ENCODE measurements at places on chromosomes 4 and X. TPM values are rescaled to one million over a fixed set of nuclear protein-coding genes. Genes with fewer than 3 reads are reported as not detected.

ARHGEF38 gene
- total RNA-seq = 55.0 TPM

STX18 gene
- 22.7 TPM for total RNA-seq

NCAPG gene
- total RNA-seq = 6.0 TPM

- H3K27ac ChIP-seq = no peak overlapping the region
- no peaks in the 10 kb centered on the region for H3K4me1 ChIP-seq
- no peaks in the 10 kb centered on the region for H3K36me3 ChIP-seq
- no peak for DNase-seq
Observed at GRCh38 chr4:77263247-77263646, 106.2 kb downstream of the CCNG2 start.

GRCh38 chrX:68646421-68646820, 1.0 kb upstream of the STARD8 start:
- no peak overlapping the region for H3K27ac ChIP-seq
- no peak overlapping the region for H3K4me3 ChIP-seq
- H3K36me3 ChIP-seq = no peaks in the 10 kb centered on the region

DNA sequence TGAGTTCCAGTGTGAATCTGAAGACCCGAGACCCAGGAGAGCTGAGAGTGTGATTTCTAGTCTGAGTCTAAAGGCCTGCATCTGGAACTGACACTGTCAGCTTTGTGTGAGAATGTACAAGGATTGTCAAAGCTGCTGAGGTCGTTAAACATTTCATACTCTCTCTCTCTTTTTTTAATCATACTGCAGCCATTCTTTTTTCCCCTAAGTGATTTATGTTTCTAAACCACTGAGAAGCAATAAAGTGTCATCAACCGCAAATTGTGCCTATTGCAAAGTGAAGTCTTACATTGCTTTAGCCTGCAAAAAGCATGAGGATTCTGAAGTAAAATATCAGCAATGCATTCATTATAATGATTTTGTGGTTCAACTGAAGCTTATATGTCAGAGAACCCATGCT, 106.0 kb downstream of the ASMT start:
- H3K36me3 ChIP-seq = no peaks in the 10 kb centered on the region
- DNase-seq = no peak
- no peak overlapping the region for H3K4me3 ChIP-seq
- H3K4me1 ChIP-seq = no peaks in the 10 kb centered on the region
- H3K27me3 ChIP-seq = no peaks in the 10 kb centered on the region

DNA sequence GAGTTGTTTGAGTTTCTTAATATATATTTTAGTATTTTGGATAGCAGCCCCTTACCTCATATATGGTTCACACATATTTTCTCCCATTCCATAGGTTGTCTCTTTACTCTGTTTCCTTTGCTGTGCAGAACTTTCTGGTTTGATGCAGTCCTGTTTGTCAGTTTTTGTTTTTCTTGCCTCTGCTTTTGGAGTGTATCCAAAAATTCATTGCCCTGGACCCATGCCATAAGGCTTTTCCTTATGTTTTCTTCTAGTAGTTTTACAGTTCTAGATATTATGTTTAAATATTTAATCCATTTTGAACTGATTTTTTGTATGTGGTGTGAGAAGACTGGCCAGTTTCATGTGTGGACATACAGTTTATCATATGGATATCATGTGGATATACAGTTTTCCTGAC, 58.5 kb upstream of the NUDT6 start:
- no peaks in the 10 kb centered on the region for H3K4me1 ChIP-seq
- H3K36me3 ChIP-seq = peaks cover 25% of the 10 kb centered on the region
- DNase-seq = peak; percentile 24
- no peak overlapping the region for H3K4me3 ChIP-seq

- H3K27ac ChIP-seq = no peak overlapping the region
- H3K4me1 ChIP-seq = no peaks in the 10 kb centered on the region
- no peaks in the 10 kb centered on the region for H3K36me3 ChIP-seq
- no peak overlapping the region for H3K4me3 ChIP-seq
- no peaks in the 10 kb centered on the region for H3K27me3 ChIP-seq
Observed at GRCh38 chr4:89586318-89586717, 250.6 kb downstream of the SNCA start.

DNA sequence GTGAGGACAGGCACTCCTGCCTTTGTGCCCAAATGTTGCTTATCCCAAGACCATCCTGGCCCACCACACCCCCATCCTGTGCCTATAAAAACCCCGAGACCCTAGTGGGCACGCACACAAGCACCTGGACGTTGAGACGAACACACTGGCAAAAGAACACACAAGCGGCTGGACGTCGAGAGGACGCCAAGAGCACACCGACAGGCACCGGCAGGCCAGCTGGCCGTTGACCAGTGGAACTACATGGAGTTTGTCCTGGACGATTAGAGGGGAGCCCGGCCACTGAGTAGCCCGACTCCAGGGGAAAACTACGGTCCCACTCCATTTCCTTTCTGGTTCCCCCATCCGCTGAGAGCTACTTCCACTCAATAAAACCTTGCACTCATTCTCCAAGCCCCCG, 301.7 kb downstream of the PCDH10 start:
- no peaks in the 10 kb centered on the region for H3K4me1 ChIP-seq
- no peak overlapping the region for H3K4me3 ChIP-seq

DNA sequence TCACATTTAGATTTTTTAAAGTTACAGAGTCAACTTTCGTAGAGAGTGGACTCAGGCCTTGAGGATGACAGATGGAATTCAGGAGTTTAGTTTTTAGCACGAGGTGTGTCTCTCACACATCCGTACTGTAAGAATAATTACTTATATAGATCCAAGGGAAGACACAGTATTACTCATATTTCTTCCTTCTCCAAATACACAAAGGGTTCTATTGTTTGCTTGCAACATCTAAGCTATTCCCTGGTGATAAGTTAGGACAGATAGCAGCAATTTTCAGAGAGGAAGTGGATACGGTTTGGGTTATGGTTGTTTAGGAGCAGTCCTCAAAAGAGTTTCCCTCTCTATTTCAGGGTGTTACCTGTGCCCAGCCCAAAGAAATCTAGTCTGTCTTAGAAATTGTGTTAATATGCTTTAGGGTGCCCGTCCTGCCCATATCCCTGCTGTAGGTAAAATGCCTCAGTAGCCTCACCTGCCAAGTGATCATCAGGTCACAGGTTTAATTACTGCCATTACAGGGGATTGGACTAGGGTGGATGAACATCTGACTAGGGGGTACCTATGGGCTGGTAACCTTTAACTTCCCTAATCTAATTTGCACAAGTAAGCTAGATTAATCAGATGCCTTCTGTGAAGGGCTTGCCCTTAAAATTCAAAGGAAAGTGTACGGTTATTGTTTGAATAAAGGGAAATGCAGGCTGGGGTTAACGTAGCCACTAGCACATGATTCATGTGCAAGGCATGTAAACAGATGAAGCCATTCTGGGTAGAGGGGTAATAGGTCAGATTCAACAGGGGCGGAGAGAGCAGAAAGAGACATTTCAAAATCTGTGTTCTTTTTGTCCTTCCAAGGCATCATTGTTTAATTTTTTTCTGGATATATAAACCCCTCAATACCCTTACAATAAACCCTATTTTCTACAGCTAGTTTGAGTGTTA, 8.7 kb upstream of the PPP3CA start:
- H3K27me3 ChIP-seq = no peaks in the 10 kb centered on the region
- no peak for DNase-seq
- H3K4me3 ChIP-seq = no peak overlapping the region
- H3K27ac ChIP-seq = no peak overlapping the region
- no peaks in the 10 kb centered on the region for H3K4me1 ChIP-seq

All from lung (tissue), 17 donors.